ENCODE measurements at places on chromosomes 11 and 22.

DNA sequence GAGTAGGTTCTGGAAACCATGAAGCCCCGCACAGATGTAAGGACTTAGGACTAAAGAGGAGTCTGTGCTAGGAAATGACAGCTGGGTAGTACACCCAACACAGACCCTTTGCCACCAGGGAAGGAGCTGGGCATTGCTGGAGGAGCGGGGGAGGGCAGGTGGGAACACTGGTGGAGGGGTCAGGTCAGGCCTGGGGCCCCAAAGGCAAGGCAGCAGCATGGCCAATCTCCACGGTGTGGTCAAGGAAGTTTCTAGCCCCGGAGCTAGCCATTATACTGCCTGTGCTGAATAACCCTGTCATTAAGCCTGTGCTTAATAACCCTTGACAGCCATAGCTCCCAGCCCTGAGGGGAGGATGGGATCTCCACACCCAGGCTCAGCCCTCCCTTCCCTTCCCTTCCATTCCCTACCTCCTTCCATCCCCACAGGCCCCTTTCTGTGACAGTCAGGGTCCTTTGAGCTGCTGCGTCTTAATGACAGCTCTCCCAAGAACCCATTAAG, 2.1 kb downstream of the TMPRSS4 start:
- DNase-seq, result peak; percentile 93

DNA sequence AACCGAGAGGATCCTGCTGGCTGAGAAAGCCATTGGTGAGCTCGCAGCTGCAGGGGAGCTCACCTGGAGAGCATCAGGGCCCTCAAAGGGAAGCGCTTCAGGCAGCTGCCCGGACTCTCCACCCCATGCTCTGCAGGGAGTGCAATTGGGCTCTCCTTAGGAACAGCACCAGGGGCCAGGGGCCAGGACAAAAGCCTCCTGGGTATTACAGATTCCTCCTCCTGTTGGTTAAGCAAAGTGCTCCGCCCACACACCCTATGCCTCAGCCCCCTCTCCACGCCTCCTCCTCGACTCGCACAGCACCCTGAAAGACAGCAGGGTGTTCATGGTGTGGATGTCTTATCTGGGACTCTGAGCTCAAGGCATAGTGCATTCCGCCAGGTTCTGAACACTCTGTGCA, 139.9 kb downstream of the SHANK2 start:
- peak; percentile 51 for DNase-seq

DNA sequence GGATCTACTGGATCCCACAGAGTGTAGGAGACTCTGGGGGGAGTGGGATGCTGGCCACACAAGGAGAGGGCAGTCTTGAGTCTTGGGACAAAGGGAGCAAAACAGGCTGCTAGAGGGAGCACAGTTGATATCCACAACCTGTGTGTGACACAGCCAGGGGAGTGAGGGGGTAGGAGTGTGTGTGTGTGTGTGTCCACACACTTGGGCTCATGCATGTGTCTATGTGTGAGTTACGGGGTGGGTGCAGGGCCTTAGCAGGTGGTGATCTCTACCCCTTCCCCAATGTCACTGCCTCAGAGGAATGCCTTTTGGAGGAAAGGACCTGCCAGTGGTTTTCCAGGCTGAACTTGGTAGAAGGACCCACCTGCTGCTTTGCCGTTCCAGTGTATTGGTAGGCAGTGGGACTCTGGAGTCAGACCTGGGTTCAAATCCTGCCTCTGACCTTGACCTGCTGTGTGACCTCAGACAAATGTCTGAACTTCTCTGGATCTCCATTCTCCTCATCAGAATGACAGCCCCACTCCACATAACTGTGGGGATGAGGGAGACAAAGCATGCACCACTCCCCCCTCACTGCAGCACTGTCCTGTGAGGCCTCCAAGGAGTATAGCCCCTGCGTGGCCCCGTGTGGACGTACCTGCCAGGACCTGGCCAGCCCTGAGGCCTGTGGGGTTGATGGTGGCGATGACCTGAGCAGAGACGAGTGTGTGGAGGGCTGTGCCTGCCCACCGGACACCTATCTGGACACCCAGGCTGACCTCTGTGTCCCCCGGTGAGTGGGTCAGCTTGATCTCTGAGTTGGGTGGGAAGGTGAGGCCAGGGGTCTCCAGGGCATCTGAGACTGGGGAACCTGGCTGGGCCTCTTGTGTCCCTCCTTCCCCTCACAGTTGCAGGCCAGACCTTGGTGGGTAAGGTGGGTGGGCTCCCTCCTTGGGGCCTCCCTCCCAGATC, 27.4 kb downstream of the OTOG start:
- DNase-seq, result no peak

- DNase-seq, result no peak
These were observed 48.0 kb downstream of the FAT3 start for GRCh38 chr11:92272651-92273050.

GRCh38 chr11:78138694-78139421, 568 bp downstream of the ALG8 start:
- DNase-seq, result no peak

DNA sequence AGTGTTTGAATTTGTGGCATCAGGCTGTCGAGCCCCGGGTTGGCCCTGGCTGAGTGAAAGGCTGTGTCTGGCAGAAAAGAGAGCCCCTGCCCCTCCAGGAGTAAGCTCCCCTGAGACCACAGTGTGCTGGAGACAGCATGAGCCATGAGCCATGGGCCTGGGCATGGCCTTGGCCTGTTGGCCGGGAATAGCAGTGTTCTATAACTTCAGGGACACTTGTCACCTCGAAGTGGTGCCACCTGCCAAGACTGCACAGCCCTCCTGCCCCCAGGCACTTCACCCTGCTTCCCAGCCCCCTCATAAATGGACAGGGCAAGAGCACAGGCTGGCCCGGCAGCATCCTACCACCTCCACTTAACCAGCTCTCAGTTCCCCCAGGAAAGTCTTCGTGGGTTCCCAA, 20.7 kb upstream of the SUSD2 start:
- no peak for DNase-seq

- no peak for DNase-seq
These were observed 11.6 kb upstream of the OOSP4B start for GRCh38 chr11:60005360-60005759.

- no peak for DNase-seq
These were observed 2.0 kb downstream of the PLXNB2 start for GRCh38 chr22:50305393-50305922.

DNA sequence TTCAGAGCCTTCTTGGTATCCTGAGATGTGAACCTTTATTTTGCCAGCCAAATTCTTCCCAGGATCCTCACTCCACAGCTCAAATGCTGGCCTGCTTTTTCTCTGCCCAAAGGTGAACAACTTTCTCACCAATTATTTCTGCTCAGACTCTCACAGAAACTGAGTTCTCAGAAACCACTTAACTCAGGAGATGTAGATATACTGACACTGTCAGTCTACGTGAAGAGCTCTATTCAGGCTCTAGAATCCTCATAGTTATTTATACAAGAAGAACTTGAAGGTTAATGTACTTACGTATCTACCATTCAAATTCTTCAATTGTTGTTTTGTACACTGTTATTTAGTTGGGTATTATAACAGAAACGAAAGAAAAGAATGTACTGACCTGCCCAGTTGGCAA, 666.1 kb downstream of the CNTN5 start:
- no peak for DNase-seq

- no peak for DNase-seq
These were observed 28.4 kb downstream of the FADS3 start for GRCh38 chr11:61862714-61863547.

DNA sequence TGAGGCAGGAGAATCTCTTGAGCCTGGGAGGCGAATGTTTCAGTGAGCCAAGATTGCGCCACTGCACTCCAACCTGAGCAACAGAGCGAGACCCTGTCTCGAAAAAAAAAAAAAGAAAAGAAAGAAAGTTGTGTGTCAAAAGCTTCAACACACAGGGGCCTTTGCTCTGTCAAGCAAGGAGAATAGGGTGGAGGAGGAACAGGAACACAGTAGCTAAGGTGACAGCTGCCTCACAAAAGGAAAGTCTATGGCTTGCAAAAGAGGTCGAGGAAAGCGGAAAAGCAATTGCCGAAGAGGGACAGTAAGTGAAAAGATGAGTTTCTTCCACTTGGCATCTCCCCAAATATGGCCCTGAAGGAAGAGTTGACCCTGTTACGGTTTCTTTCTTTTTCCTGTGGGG, 26.5 kb upstream of the TMA7B start:
- no peak for DNase-seq

- DNase-seq, result peak; percentile 35
These were observed 79.7 kb upstream of the CARD18 start for GRCh38 chr11:105219269-105219668.

DNA sequence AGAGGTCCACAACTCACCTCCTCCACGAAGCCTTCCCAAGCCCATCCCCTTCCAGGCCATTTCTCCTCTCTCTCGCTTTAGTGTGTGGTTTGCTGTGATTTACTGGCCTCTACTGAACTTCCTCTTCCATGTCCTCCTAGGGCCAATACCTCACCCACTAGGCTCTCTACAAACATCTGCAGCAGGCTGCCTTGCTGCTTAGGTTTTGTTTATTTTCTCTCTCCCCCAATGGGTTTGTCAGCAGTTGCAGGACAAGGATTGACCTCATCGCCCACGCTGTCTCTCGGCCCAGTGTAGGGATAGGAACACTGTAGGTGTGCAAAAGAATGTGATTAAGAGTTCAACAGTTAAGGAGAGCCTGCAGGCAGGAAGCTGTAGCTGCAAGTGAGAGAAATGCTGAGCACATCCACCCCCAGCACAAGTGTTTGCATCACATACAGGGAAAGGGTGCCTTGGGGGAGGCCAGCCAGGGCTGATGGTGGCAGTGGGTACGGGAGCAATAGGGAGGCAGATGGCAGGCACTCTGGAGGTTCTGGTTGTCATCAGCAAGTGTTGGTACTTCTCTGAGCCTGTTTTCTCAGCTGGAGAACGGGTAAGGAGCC, 1.4 kb downstream of the PC start:
- peak; percentile 80 for DNase-seq

GRCh38 chr11:60164550-60165075, 18.3 kb downstream of the MS4A6A start:
- no peak for DNase-seq

GRCh38 chr11:34624069-34624468, 3.2 kb downstream of the EHF start:
- DNase-seq, result no peak

GRCh38 chr11:91308069-91308468, 916.5 kb upstream of the FAT3 start:
- no peak for DNase-seq

GRCh38 chr11:128342511-128343134, 244.7 kb downstream of the ETS1 start:
- DNase-seq, result peak; percentile 42

GRCh38 chr11:77047007-77047927, 13.1 kb downstream of the B3GNT6 start:
- DNase-seq, result peak; percentile 92

GRCh38 chr11:131800452-131800851, 430.0 kb downstream of the NTM start:
- no peak for DNase-seq

DNA sequence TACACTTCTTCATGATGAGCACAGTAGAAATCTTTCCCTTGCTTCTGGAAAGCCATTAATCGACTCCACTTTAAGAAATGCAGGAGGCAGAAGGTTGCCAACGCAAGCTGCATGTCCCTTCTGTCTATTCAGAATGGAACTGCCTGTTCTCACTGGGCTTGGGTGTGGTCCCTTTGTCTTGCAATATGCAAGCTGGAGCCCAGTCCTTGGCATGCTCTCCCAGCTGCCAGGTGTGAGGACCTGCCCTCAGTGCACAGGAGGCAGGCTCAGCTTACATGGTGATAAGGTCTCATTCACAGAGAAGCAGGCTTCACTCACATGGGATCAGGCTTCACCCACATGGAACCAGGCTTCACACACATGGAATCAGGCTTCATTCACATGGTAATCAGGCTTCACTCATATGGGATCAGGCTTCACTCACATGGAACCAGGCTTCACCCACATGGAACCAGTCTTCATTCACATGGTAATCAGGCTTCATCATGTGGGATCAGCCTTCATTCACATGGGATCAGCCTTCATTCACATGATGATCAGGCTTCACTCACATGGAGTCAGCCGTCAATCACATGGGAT, 59.2 kb upstream of the USP47 start:
- DNase-seq, result no peak

- peak; percentile 67 for DNase-seq
These were observed 107.3 kb upstream of the HSD17B12 start for GRCh38 chr11:43573233-43573632.

DNA sequence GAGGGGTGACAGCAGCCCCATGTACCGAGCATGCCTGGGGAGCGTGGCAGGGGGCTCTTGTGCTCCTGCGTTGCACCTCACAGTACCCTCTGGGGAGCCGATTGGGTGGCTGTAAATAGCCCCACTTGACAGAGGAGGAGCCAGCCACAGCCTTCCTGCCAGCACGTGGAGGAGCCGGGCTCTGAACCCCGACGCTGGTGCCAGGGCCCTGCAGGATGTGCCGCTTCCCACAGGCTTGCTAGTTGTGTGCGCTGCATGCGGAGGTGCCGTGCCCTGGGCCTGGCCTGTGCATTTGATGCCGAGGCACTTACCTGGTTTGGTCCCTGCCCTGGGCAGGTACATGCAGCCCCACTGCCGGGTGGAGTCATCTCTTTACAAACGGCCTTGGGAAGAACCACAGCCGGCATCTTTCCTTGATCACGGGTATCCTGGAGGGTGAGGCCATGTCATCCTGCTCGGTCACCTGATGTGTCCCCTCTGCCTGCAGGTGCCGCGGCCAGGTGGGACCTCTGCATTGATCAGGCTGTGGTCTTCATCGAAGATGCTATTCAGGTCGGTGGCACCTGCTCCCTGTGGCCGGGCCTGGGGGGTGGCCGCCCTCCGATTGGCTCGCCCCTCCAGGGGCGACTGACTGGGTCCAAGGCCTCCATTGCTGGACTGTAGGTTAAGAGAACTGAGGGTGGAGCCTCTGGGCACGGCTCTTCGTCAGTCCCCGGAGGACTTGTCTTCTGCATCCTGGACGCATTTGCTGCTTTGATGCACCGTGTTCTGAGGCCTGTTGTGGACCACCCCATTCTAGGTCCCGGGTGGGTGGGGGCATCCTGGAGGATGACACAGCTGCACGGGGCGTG, 5.0 kb downstream of the TPCN2 start:
- no peak for DNase-seq
